ENCODE measurements at places on chromosomes 11 and 22. TPM values are rescaled to one million over a fixed set of nuclear protein-coding genes. Genes with fewer than 3 reads are reported as not detected.

- DNase-seq = no peak
Observed at GRCh38 chr11:44923115-44923514, 27.6 kb downstream of the TP53I11 start.

UBQLNL gene
- total RNA-seq = not detected

DNA sequence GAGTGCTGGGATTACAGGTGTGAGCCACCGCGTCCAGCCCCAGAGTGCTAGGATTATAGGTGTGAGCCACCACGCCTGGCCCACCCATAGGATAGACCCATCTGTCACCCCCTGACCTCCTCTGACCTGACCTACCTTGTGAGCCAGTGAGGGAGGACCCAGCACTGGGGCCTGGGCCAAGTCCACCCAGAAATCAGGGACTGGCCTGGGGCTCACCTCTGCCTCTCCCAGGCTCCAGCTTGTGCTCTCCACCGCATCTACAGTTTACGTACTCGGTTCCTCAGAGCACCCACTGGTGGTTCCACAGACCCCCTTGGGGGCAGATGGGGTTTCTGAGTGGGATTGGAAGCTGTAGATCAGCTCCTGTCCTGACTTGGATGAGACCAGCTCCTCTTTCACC lies 6.4 kb downstream of the SLC29A2 start:
- no peak for DNase-seq

DGCR6 gene
- 4.5 TPM for total RNA-seq

DNA sequence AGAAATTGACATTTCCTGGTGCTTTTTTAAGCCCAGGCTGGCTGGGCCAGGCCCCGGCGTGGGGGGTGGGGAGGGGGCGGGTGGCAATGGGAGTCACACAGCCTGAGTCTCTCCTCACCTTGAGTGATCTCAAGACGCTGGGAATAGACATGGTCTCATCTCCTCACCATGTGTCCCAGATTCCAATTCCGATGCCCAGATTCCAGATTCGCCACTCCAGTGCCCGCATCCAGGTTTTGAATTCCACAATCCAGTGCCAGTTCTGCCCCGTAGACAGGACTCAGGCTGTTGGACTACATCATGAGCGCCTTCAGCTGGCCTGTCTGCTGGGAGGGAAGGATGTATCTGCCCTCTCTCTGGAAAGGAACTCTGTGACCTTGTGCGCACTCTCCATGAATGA lies 19.1 kb downstream of the KCNC1 start:
- no peak for DNase-seq
